ENCODE measurements at places on chromosomes 16 and 17. TPM values are rescaled to one million over a fixed set of nuclear protein-coding genes. Genes with fewer than 3 reads are reported as not detected.

GRCh38 chr16:46482895-46483294 lies 138.3 kb downstream of the SHCBP1 start:
- DNase-seq = no peak

GRCh38 chr16:65833171-65833871 lies 533.2 kb upstream of the CDH5 start:
- no peak for DNase-seq

DNA sequence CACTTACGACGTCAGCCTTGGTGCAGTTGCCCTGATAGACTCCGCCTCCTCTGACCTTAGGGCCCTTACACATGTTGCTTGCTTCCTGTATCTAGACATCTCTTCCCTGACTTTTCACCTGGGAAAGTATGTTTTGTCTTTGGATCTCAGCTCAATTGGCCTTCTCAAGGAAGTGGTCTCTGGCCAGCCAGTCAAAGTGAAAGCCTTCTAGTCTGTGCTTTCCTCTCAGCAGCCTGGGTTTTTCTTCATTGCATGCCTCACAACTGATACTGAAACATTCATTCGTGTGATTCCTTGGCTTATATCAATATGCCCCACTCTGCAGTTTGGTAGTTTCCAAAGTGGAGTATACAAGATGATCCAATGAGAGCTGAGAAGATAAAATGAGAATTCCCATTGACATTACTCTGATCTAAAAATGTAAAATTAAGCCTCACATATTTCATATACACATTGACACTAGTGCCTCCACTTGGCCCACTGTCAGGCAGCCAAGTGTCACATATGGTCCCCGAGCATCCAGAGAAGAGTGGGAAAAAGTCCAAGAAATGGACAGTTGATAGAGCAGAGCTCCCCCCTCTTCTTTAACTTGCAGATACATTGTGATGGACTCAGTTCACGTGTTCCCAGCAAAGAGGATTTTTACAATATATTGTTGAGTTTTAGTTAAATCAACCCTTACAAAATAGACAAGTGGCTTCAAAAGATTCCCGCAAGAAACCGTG lies 371.2 kb upstream of the ASIC2 start:
- DNase-seq = no peak

Gene HLF
- 8.6 TPM for total RNA-seq

DNA sequence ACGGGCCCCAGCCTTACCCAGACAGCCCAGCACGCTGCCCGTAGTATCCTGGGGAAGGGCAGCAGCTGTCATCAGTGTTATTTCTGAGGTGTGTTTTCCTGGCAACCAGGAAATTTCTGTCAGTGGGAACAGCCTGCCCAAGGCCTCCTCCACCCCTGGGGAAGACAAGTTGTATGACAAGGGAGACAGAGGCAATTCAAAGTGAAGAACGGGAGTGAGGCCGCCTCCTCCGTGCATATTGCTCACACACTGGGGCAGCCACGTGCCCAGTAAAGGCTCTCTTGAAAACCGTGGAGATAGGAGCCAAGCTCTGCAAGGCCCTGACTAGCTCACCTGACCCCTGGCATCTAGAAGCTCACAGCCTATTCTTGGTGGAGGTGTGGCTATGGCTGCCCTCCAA lies 57.6 kb downstream of the RAI1 start:
- no peak for DNase-seq

- no peak for DNase-seq
Observed at GRCh38 chr16:14334366-14335080, 263.4 kb downstream of the MRTFB start.

- DNase-seq = no peak
Observed at GRCh38 chr16:86934581-86935375, 356.4 kb downstream of the FOXL1 start.

GRCh38 chr17:49946964-49947584 lies 21.9 kb upstream of the DLX4 start:
- no peak for DNase-seq

- DNase-seq = no peak
Observed at GRCh38 chr16:89586853-89587252, 11.3 kb downstream of the CPNE7 start.

- DNase-seq = no peak
Observed at GRCh38 chr17:72392056-72393010, 271.5 kb downstream of the SOX9 start.
